ENCODE measurements at places on chromosomes 5 and 9. TPM values are rescaled to one million over a fixed set of nuclear protein-coding genes. Genes with fewer than 3 reads are reported as not detected.

MSX2 gene
- total RNA-seq = 0.17 TPM

PCDHB13 gene
- total RNA-seq = not detected

CCDC192 gene
- not detected for total RNA-seq

SVEP1 gene
- not detected for total RNA-seq

PDE6A gene
- total RNA-seq = not detected

PCDH12 gene
- 0.73 TPM for total RNA-seq

SET gene
- 476 TPM for total RNA-seq

OCLN gene
- total RNA-seq = 3.9 TPM

PCDHB4 gene
- total RNA-seq = not detected

MELK gene
- 74.5 TPM for total RNA-seq

IL4 gene
- total RNA-seq = not detected

PALM2AKAP2 gene
- not detected for total RNA-seq

GARIN3 gene
- total RNA-seq = not detected

SCGB3A2 gene
- not detected for total RNA-seq

- no peak for DNase-seq
Observed at GRCh38 chr9:32525709-32526030, 326 bp downstream of the RIGI start.

DNA sequence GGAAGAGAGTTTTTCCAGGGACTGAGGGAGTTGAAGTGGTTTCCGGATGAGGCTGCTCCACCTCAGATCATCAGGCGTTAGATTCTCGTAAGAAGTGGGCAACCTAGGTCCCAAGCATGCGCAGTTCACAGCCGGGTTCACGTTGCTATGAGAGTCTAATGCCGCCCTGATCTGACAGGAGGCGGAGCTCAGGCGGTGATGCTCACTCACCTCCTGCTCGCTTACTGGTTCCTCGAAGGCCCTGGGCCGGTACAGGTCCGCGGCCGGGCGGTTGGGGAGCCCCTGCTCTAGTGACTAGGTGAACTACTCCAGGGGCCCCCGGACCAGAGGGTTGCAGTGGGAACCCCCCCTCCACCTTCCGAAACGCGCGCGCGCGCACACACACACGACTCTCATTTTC lies 997 bp upstream of the RNF130 start:
- DNase-seq = no peak

GRCh38 chr5:150122158-150122510 lies 33.5 kb downstream of the PDGFRB start:
- DNase-seq = peak; percentile 45

DNA sequence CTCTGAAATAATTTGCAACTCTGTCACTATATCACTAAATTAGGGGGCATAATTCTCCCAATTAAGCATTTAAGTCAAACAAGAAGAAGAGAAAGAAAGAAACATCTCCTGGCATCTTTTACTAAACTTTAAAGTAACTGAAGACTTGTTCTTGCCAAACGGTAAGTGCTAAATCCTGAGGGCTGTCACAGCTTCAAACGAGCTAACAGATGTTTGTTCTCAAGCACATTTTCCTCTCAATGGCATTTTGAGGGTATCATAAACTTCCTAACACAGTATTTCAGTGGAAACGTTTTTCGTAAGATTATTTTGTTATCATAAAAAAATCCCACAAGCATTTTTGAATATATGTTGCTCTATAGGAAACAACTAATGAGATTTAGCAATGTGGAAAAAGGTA lies 169.5 kb upstream of the TAS2R1 start:
- no peak for DNase-seq

GRCh38 chr5:120806202-120806601 lies 342.1 kb downstream of the PRR16 start:
- DNase-seq = no peak

DNA sequence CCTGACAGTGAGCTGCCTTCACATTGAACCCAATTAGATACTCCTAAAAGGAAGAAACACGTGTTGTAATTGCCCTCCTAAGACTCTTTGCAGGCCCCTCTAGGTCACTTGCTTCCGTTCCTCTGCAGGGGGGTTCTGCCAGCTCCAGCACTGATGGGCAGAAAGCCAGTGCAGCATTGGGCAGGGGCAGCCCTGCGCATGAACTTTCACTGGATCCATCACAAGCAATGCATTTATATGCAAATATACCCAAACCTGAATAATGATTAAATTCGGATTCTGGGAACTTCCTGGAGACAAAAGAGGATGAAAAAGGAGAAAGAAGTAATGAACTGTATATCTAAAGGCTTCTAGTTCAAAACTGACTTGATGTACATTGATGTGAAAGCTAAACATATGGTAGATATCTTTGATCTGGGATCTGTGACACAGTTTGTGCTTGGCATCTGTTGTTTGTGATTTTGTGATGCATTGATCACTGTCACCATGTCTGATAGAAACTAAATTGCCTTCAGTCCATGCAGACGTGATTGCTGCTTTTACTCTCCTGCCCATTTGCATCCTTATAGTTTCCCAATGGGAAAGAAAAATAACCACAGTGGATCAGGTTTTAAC lies 313.4 kb downstream of the DEPDC1B start:
- DNase-seq = no peak

- DNase-seq = no peak
Observed at GRCh38 chr5:171201310-171201709, 107.7 kb upstream of the TLX3 start.

- DNase-seq = no peak
Observed at GRCh38 chr5:172153695-172154094, 34.3 kb downstream of the STK10 start.

DNA sequence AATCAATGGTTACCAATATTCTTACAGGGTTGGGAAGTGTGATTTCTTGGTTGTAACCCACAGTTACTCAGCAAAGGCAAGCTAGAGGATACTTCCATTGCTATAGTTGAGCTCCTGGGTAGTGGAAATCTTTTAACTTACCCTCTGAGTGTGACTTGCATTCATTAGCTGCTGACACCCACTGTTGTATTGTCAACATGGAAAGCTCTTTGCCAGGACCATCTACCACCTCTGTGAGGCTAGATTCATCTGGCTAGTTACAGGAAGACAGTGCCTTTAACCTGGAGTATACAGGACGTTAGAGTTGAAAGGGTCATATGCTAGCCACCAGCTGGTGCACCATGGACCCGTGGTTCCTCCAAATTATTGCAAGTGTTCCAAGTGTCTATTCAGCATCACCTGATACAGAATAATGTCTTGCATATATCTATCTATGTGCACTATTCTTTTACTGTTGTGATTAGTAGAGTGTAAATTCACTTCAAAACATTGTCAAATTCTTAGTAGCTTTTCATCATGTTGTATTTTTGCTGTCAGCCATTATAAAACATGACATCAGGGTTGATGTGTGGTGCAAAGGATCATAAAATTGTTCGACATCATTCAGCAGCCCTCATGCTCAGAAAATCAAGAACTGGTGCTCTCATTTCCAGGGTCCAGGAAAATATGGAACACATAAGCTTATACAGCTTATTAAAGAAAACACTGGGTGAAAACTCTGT lies 239.0 kb downstream of the PJA2 start:
- DNase-seq = no peak

DNA sequence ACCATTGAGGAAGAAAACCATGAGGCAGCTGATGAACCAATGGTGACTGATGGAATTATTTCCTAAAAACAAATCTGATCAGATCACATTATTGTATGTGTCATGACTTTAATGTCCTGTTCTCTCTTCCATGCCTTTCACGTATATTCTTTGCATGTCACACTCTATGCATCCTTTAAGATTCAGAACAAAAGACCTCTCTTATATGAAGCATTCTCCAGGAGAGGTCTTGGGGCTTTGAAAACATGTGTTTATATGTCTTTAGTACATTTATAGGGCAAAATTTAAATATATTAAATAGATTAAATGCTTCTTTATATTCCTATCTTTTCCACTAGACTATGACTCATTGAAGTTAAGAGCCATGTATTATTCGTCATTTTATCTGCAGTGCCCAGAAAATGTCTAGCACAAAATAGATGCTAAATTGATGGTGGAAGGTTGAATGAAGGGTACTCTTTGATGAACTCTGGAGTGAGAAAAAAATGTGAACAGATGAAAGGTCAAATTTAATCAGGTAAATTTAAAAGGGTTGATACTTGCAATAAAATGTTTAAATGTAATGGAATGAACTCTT lies 196.3 kb downstream of the PSAT1 start:
- DNase-seq = no peak

DNA sequence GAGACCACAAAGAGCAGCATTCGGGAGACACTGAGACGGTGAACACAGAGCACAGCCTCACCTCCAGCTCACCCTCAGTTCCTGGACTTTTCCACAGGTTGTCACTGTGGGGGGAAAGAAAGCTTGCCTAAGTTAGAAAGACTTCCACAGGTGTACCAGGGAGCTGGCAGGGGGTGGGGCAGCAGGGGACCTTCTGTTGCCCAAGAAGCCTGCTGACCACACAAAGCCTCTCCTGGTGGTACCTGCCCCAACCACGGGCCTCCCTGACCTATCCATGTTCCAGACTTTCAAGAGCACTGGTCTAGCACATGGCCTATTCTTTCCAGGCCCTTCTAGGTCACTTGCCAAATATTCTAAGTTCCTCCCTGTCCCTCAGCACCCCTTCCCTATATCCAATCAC lies 550.8 kb downstream of the BNC2 start:
- no peak for DNase-seq

GRCh38 chr9:87567983-87568382 lies 70.3 kb downstream of the DAPK1 start:
- no peak for DNase-seq

- no peak for DNase-seq
Observed at GRCh38 chr5:101687349-101687985, 608.6 kb downstream of the SLCO4C1 start.

DNA sequence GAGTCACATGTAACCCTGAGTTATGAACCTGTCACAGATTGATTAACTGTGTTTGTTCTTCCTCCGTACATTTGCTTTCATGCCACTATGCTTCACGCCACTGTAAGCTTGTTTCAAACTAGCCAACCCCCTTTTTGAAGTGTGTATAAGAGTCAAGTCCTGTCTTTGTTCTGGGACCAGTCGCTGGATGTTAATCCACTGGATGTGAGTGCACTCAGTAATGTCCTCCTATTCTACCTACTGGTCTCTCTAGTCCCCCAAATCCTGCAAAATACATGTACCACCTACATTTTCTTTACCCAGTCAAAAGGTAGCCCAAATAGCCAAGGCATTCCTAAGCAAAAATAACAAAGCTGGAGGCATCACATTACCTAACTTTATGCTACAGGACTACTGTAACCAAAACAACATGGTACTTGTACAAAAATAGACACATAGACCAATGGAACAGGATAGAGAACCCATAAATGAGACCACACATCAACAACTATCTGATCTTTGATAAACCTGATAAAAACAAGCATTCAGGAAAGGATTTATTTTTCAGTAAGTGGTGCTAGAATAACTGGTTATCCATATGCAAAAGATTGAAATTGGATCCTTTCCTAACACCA lies 1139.1 kb upstream of the SEMA6A start:
- no peak for DNase-seq

DNA sequence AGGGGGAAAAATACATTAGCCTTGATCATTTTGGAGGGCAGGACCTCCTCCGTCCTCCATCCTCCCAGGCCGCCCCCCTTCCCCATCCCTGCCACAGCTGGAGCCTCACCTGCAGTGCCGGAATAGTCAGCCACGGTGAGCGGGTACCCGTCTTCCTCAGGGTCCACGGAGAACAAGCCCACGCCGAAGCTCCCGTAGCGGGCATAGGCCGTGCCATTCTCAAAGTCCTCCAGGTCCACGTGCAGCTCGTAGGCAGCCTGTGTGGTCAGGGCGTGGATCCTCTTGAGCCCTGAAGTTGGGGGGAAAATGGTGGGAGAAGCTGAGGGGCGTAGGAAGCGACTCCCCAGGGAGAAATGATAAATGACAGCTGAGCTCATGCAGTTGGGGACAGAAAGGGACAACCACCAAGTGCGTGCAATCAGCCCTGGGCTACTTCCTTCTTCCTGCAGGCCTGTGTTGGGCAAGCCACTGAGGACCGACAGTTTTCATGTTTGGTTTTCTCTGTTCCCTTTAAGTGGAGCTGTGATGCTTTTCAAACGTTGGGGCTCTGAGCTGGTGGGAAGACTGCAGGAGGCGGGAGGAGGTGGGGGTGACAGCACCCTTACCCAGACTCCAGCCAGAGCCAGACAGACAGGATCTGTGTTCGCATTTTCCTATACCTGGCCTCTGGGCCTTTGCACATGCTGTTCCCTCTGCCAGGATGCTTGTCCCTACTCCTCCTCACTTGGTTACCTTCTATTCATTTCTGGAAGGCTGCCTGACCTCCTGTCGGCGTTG lies 8.7 kb upstream of the QRFP start:
- DNase-seq = no peak

DNA sequence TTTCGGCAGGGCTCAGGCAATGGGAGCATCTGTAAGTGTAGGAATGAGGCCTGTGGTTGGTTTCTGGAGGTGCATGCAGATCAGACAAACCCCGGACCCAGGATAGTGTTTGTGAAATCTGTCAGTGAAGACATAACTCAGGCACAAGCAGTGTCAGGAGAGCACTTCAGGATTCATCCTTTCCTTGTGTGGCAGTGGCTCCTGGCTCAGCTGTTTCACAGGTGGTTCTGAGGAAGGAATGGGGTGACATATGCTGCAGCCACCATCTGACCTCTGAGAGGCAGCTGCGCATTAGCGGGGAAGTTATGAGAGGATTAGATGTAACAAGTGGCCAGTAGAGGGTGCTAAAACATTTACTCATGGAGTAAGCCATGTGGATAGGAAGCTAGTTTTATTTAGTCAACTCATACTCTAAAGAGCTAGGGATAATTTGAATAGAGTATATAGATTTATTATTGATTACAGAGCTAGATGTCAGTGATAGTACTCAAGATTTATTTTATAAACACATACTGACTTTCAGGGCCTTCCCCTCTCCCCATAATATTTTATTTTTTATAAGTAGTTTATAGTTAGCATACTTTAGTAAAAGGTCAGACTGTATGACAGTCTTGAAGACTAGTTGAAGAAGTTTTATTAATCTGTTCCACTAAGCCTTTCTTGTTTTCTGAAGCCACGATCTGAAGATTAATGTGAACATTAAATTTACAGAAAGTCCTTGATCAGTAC lies 28.4 kb downstream of the NNT start:
- peak; percentile 53 for DNase-seq

DNA sequence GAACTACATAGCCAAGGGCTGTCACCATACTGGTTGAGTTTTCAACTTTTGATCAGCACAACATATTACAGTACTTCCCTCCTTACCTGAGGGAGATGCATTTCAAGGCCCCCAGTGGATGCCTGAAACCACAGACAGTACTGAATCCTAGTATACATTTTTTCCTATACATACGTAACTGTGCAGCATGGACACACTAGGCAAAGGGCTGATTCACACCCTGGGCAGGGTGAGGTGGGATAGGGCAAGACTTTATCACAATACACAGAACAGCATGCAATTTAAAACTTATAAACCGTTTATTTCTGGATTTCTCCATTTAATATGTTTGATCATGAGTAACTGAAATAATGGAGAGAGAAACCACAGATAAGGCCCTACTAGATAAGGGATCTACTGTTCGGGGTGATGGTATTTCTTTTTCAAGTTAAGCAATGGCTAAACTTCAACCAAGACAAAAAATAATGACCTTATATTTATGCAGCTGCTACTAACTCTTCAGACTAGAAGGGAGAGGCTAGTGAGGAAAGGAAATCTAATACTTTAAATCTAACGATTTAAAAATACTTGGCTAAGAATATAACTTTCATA lies 186.9 kb upstream of the GNA14 start:
- DNase-seq = no peak
